ENCODE measurements at places on chromosomes 5 and 9.
A peak's percentile ranks its signal among the peaks of the same experiment; 100 is the strongest.

DNA sequence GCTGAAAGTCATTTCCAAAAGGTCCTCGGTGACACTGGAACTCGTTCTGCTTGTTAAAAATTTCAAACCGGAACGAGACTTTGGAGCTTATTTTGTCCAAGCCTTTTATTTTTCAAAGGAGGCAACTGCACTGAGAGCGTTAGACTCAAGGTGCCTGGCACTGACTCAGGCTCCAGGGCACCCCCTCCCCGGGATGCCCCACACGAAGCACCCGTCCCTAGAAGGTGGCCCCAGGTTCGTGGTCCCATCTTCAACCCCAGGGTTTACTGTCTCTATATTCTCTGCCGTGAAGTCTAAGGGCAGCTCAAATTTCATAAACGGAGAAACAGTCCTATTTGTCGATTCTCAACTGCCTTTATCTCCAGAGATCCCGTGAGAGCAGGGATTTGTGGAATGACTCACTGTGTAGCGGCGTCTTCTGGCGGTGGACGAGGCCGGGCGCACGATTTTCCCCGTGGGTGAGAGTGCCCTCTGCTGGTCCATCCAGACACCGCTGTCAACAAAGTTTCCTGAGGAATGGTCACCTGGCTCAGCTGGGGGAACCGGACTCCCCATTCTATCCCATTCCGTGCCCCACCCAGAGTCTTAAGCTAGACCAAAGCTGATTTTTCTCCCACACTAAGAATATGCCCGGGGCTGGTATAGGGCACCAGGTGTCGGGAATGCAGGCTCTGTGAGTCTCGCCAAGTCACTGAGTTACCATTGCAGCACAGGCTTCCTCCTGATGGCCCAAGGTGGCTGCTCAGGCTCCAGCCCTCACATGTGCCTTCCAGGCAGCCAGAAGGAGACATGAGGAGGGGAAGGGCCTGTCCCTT, 27.1 kb upstream of the SLC6A19 start:
- peak; percentile 54 for DNase-seq

GRCh38 chr9:117656002-117656401, 48.2 kb upstream of the TLR4 start:
- peak; percentile 66 for DNase-seq

- DNase-seq: peak; percentile 54
Measured at GRCh38 chr9:129491487-129491855, 129.4 kb downstream of the C9orf50 start.

GRCh38 chr5:38831909-38832308, 13.9 kb upstream of the OSMR start:
- DNase-seq: no peak

GRCh38 chr5:133266527-133266878, 214.7 kb downstream of the HSPA4 start:
- no peak for DNase-seq

GRCh38 chr5:151315998-151316597, 12.5 kb upstream of the SLC36A3 start:
- DNase-seq: peak; percentile 35

DNA sequence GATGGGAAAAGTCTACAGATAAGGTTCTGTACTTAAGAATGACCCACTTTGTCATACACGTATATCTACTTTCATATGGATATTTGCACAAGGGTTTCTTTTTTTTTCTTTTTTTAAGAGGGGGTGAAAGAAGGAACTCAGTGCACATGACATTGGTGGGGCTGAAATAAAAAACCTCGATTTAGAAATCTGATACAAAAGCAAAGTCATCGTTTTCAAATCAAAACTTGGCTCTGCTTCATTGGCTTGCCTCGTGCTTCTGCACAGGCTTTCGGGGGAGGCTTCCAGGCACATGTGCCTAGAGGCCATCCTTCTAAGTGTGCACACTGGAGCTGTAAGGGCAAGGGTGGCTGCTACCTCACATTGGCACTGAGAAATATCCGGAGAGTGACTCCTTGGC, 31.1 kb downstream of the PTTG1 start:
- DNase-seq: no peak

DNA sequence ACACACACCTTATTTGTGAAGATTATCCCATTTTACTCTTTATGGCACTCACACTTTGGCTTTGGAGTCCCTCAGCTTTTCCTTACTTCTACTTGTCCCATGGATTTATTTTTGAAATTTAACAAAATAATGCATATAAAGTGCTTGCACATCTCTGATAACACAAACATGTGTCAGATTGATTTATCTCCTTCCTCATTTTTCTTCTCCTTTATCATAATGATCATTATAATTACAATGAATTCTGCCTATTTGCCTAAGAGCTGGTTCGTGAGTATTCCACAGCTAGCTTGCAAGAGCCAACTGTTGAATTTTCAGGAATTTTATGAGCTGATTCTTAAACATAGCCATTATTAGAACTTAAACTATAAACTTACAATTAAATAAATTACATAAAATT, 347.7 kb downstream of the CHSY3 start:
- DNase-seq: no peak

DNA sequence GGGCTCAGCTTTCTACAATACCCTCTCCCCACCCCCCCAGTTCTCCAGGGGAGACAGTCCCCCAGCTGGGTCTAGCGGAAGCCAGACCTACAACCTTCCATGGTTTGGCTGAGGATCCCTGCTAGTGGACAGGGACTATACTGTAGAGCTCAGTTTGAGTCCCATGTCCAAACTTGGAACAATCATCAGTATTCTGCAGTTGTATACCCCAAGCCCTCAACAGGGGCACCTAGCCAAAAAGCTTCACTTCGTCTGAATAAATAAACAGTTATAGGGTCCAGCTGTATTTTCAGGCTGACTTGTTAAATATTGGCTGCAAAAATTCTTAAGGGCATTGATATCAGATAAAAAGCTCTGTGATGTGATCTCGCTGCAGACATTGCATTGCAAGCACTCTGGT, 15.4 kb upstream of the C9 start:
- DNase-seq: peak; percentile 20

- DNase-seq: no peak
Measured at GRCh38 chr5:176342158-176342483, 19.4 kb downstream of the KIAA1191 start.

DNA sequence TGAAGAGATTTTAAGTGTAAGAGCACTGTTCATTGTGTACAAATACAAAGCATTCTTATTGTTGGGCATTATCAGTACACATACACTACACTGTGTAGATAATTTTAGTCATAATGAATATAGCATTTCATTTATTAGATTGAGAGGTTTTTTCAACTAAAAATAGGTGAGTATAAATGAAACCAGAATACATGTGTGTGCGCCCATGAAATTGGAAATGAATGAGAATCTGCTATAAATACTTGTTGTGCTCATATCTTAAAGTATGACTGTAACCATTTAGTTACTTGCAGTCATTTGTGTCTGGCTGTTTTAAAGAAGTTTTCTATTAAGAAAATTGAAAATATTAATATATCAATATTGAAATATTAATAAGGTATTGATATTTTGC, 189.0 kb upstream of the MEF2C start:
- no peak for DNase-seq

- DNase-seq: no peak
Measured at GRCh38 chr9:125805057-125805456, 57.9 kb downstream of the PBX3 start.

- no peak for DNase-seq
Measured at GRCh38 chr5:119078071-119078846, 7.4 kb downstream of the DMXL1 start.

DNA sequence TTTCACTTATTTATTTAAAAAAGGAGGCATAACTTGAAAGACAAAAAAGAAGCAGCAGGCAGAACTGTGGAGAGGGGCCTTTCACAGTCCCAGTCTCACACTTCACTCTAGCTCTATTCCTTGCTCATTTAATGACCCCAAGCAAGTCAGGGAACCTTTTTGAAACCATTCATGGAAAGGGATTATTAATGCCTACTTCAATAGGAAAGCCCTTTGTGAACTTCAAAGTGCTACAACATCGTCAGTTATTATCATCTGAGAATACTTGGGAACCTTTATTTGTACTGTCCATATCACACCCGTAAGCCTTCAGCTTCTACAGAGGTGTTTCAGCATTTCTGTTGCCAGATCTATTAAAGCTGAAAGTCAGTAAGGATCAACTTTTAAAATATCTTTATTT, 320.2 kb downstream of the TMEM161B start:
- DNase-seq: no peak

DNA sequence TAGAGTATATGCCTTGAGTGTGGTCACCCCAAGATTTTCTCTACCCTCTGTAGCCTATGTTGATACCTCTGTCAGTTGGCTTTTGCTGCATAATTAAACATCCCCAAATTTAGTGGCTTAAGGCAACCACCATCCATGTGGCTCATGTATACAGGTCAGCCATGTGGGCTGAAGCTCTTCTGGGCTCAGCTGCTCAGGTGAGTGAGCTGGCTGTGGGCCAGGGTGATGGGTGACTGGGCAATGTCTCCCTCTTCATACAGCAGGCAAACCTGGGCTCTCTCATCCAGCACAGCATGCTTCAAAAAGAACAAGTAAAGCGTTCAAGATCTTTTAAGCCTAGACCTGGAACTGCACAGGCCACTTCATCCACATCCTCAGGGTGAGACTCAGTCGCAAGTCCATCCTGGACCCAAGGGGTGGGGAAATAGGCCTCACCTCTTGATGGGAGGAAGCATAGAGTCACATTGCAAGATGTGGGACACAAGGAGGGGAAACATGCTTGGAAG, 188.2 kb upstream of the TAS2R1 start:
- no peak for DNase-seq

- peak; percentile 4 for DNase-seq
Measured at GRCh38 chr5:103561685-103562452, 720 bp downstream of the NUDT12 start.

DNA sequence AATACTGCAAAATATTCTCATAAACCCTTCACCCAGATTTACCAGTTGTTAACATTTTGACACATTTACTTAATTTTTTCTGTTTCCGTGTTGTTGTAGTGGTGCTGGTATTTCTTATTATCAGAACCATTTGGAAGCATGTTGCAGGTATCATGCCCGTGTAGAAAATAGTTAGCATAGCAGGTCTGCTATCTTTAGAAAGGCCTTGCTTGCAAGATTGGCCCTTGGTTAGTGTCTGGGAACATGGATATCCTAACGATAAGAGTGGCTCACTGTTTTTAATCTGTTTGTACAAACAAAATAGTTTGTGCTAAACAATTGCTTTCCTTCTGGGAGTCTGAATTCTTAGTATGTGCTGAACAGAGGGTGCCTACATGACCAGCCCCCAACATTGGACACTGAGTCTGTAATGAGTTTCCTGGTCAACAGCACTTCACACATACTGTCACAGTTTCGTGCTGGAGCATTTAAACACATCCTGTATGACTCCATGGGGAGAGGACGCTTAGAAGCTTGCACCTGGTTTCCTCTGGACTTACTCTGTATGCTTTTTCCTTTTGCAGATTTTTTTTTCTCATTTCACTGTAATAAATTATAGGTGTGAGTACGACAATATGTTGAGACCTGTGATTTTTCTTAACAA, 66.9 kb downstream of the MAN2A1 start:
- no peak for DNase-seq

DNA sequence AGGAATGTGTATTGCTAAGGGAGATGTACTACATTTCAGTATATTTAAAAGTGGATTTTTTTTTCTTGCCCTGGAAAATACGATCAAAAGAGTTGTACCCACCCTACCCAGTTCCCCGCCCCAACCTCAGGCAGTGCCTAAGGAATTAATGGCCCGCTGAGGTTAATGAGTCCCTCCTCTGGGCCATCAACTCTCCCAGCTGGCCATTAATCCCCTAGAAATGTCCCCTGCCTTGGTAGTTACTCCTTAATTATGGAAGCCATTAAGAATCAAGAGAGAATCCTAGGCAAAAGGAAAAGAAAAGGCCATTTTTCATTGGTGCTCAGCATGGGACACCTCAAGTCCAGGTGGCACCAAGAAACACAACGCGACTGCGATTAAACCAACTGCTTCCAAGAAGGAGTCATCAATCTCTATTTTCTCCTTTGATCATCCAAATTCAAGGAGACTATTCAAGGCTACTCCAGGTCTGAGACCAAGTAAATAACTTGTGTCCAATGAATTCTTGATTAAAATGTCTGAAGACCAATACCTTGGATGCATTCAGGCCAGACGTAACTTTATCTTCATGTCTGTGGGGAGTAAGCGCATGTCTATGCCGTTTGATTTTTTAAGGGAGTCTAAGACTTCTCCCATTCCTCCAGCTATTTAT, 1962.2 kb upstream of the WWC1 start:
- DNase-seq: no peak

- DNase-seq: no peak
Measured at GRCh38 chr9:14096258-14096922, 217.6 kb downstream of the NFIB start.

GRCh38 chr9:101533334-101534204, at the start of gene RNF20:
Gene RNF20 (plus strand): TSS chr9:101533853. CDS start chr9:101535424, 1,571 bp downstream.
- peak; percentile 99 for DNase-seq

- DNase-seq: no peak
Measured at GRCh38 chr9:131562032-131562959, 17.0 kb downstream of the PRRT1B start.

DNA sequence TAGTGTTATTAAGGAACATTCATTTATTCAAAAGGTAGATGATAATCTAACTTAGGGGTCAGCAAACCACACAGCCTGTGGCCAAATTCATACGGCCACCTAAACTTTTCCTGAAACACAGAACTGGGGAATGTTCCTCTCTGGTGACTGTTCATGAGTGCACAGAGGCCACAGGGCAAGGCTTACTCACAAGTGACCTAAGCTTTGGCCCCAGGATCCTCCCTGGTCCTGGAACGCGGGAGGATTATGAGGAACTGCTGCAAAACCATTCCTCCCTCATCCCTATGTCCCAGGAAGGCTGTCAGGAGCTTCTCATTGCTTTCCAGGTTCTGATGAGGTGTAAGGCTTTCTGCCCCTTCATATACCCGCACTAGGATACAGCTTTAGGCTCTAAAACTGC, 397.6 kb downstream of the SEMA5A start:
- DNase-seq: no peak

DNA sequence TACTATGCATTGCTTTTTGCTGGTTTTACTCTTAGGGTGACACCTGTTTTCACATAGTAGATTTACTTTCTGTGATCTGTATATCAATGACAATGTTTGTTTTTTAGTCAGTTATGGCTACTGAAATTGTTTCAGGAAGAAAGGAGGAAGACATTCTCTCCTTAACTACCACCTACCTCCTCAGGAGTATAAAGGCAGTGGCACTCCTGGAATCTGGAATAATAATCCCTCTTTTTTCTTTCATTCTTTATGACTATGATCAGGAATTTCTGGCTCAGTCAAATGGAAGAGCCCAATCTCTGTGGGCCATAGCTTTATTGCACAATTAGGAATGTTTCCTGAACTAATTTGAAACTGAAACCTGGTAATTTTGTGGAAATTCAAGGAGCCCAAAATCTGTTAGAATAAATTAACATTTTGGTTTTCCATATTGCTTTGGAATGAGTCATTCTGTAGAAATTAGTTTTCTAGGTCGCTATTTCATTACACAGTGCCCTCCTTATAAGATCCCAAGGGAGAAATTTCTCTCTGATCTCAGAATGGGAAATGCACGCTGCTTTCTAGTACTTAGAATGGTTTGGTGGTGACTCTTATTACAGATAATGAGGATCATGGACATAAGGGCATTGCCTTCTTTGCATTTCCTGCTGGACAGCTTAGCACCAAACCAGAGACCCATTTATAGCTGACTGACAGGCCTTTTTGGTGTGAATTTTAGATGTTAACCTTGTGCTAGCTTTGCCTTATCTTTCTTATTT, 95.3 kb upstream of the VLDLR start:
- DNase-seq: no peak

GRCh38 chr5:181129601-181130000, 1.4 kb downstream of the OR2V1 start:
- no peak for DNase-seq

GRCh38 chr9:18330401-18331309, 143.3 kb upstream of the ADAMTSL1 start:
- no peak for DNase-seq

- DNase-seq: no peak
Measured at GRCh38 chr9:82679472-82679871, 383.5 kb downstream of the RASEF start.

Measured in Ammon's horn (tissue), 1 donor.